ENCODE measurements at places on chromosomes 3 and 15. TPM values are rescaled to one million over a fixed set of nuclear protein-coding genes. Genes with fewer than 3 reads are reported as not detected.

MYO5A gene
- 15.2 TPM for total RNA-seq

DNA sequence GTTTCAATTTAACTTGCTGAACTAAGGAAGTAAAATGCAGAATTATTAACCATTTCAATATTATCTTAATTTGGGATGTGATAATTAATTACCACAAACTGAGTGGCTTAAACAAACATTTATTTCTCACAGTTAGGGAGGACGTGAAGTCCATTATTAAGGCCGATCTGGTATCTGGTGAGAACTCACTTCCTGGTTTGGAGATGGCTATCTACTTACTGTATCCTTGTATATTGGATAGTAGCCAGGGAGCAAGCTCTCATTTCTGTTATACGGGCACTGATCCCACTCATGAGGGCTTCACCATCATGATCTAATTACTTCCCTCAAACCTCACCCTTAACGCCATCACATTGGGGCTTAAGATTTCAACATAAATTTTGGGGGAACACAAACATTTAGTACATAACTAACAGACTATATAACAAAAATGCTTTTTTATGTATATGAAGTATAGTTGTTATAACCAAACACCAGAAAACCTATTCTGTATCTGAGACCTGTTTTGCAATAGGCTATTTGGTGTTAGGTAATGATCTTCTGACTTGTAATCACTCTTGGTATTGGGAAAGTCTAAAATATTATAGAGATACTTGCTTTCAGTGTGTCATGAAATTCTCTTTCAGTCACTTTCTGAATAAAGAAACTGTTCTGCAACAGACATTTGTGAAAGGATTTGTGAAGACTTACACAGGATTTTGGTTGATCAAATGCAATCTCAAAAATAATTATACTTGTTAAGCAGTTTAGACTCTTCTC lies 4.7 kb upstream of the KPNA4 start:
- H3K4me1 ChIP-seq = peaks cover 2% of the 10 kb centered on the region
- no peak for DNase-seq
- H3K36me3 ChIP-seq = no peaks in the 10 kb centered on the region

LOXL1 gene
- total RNA-seq = 31.3 TPM

DNA sequence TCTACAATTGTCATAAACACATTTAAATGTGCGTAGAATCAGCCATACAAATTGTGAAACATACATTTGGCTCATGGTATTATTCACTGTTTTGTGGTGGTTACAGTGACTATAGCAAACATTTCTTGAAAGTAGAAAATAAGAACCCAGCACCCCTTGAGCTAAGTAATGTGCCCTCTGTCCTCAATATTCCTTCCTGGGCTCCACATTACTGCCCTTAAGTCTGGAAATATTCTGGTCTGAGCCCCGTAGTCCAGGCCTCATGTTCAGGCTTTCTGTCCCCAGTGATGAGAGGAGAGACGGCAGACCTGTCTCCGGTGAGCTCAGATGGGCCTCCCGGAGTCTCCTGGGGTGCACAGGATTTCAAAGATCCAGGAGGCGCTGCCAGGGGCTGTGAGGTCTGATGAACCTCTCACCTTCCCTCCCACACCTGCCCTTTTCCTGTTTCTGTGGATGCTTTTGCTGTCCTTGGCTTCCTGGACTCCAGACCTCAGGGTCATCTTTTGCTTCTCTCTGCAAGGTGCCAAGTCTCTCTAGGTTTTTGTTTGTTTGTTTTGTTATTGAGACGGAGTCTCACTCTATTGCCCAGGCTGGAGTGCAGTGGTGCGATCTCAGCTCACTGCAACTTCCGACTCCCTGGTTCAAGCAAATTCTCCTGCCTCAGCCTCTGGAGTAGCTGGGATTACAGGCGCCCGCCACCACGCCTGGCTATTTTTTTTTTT lies 8.8 kb upstream of the MUC20 start:
- no peak overlapping the region for H3K4me3 ChIP-seq
- DNase-seq = no peak
- no peaks in the 10 kb centered on the region for H3K27me3 ChIP-seq

GRCh38 chr15:69058830-69059556 lies 44.5 kb downstream of the NOX5 start:
- no peak overlapping the region for H3K4me3 ChIP-seq
- H3K27me3 ChIP-seq = no peaks in the 10 kb centered on the region
- no peak overlapping the region for H3K27ac ChIP-seq
- peak; percentile 98 for DNase-seq

- no peak for DNase-seq
- H3K4me3 ChIP-seq = no peak overlapping the region
- H3K36me3 ChIP-seq = no peaks in the 10 kb centered on the region
- H3K27me3 ChIP-seq = no peaks in the 10 kb centered on the region
- H3K4me1 ChIP-seq = no peaks in the 10 kb centered on the region
- no peak overlapping the region for H3K27ac ChIP-seq
Observed at GRCh38 chr3:29949131-29949530, 657.3 kb upstream of the TGFBR2 start.

CLDN16 gene
- total RNA-seq = not detected

CDHR4 gene
- not detected for total RNA-seq

COX5A gene
- total RNA-seq = 212 TPM

DNA sequence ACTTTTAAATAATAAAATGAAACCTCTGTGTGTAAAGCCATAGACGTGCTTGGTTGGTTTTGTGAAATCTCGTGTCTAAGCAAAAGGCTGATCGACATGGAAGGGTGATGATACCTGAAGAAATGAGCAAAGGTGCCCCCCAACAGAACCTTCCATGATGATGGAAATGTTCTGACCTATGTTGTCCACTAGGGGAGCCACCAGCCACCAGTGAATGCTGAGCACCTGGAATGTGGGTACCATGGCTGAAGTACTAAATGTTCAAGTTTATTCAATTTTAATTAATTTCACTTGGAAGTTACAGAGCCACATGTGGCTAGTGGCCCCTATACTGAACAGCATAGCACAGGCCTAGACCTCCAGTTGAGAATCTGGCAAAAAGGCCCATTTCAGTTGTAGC lies 158.8 kb downstream of the POLR2M start:
- no peaks in the 10 kb centered on the region for H3K36me3 ChIP-seq
- DNase-seq = no peak
- H3K4me1 ChIP-seq = no peaks in the 10 kb centered on the region

INSYN1 gene
- total RNA-seq = 0.05 TPM

DNA sequence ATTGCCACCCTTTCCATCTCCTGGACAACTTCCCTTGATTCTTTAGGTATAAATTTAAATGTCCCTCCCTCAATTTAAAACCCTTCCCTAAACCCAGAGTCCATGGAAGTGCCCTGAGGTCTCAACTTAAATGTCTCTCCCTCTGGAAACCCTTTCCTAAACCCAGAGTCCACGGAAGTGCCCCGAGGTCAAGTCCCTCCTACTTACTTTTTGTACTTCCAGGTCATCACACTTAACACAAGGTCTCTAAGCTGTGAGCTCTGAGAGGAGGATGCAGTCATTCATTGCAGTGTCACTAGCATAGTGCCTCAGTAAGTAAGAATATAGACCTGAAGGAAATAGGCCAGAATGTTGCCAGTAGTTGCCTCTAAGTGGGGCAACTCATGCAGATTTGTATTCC lies 78.2 kb upstream of the BNC1 start:
- peaks cover 22% of the 10 kb centered on the region for H3K27me3 ChIP-seq
- no peak for DNase-seq
- H3K27ac ChIP-seq = no peak overlapping the region
- no peaks in the 10 kb centered on the region for H3K4me1 ChIP-seq
- H3K4me3 ChIP-seq = no peak overlapping the region

SLC25A26 gene
- 18.4 TPM for total RNA-seq

ENTPD3 gene
- not detected for total RNA-seq

Data from SJCRH30 (cell line).